Left ventricle myocardium inferior (tissue), 1 donor: ENCODE measurements at places on chromosomes 16 and 17. TPM values are rescaled to one million over a fixed set of nuclear protein-coding genes. Genes with fewer than 3 reads are reported as not detected.

GRCh38 chr17:73309727-73310596, 1.8 kb downstream of the CDC42EP4 start:
- H3K4me3 ChIP-seq = peak overlapping the region; percentile 81
- H3K4me1 ChIP-seq = peaks cover 74% of the 10 kb centered on the region
- DNase-seq = no peak
- peak overlapping the region; percentile 98 for H3K27ac ChIP-seq
- no peaks in the 10 kb centered on the region for H3K27me3 ChIP-seq

- no peaks in the 10 kb centered on the region for H3K27me3 ChIP-seq
- peaks cover 92% of the 10 kb centered on the region for H3K36me3 ChIP-seq
- H3K4me1 ChIP-seq = peaks cover 19% of the 10 kb centered on the region
These were observed 49.1 kb downstream of the STAT5A start for GRCh38 chr17:42337442-42337841.

Gene USP43
- total RNA-seq = 0.08 TPM

DNA sequence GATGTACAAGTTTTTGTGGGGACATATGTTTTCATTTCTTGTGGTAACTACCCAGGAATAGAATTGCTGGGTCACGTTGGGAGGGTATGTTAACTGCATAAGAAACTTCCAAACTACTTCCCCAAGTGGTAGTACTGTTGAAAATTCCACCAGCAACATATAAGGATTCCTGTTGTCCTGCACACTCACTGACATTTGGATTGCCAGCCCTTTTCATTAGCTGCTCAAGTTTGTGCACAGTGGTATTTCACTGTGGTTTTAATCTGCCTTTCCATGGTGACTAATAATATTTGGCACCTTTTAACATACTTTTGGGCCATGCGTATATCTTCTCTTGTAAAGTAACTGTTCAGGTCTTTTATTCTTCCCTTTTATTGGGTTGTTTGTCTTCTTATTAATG, 103.3 kb downstream of the GNAO1 start:
- DNase-seq = no peak
- H3K27me3 ChIP-seq = no peaks in the 10 kb centered on the region
- peaks cover 61% of the 10 kb centered on the region for H3K4me1 ChIP-seq
- H3K36me3 ChIP-seq = no peaks in the 10 kb centered on the region
- peak overlapping the region; percentile 73 for H3K27ac ChIP-seq
- no peak overlapping the region for H3K4me3 ChIP-seq

Gene CLDN9
- total RNA-seq = 1.2 TPM

DNA sequence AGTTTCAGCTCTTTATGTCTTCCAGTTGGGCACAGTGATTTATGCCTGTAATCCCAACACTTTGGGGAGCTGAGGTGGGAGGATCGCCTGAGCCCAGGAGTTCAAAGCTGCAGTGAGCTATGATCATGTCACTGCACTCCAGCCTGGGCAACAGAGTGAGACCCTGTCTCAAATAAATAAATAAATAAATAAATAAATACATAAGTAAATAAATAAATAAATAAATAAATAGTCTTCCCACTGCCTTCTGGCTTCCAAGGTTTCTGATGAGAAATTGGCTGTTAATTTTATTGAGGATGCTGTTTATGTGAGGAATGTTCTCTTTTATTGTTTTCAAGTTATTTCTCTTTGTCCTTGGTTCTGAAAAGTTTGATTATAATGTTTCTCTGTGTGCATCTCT, 1507.6 kb upstream of the GOT2 start:
- H3K27me3 ChIP-seq = no peaks in the 10 kb centered on the region
- no peaks in the 10 kb centered on the region for H3K4me1 ChIP-seq
- H3K4me3 ChIP-seq = no peak overlapping the region

GRCh38 chr16:28491230-28491969, 474 bp downstream of the CLN3 start:
- peak; percentile 38 for DNase-seq
- peak overlapping the region; percentile 95 for H3K27ac ChIP-seq
- H3K27me3 ChIP-seq = no peaks in the 10 kb centered on the region

Gene ALOX12
- total RNA-seq = not detected

DNA sequence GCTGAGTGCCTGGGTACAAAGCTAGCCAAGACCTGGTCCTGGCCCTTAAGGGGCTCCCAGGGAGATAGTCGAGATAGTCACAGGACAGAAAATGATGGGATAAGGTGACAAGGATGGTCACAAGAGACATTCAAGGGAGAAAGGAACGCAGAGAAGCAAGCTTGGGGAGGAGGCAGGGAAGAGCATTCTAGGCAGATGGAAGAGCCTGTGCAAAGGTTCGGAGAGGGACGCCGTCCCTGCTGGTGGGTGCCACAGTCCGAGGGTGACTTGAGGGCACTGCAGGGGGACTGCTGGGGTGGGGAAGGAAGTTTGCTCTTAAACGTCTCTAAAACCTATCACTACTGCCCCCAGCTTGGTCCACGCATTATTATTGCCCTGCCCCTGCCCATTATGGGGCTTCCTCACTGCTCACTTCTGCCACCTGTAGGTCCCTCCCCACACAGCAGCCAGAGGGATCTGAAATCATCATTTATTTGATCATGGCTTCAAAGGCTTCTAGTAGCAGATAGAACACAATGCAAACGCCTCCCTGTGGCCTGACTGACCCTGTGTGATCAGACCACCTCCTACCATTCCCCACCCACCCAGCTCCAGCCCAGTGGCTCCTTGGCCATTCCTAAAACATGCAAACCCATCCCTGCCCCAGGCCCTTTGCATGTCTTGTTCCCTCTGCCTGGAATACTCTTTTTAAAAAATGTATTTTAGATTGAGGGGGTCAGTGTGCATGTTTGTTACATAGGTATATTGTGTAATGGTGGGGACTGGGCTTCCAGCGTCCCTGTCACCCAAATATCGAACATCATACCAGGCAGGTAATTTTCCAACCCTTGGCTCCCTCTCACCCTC, 60.3 kb downstream of the RMI2 start:
- no peaks in the 10 kb centered on the region for H3K36me3 ChIP-seq
- DNase-seq = no peak
- no peak overlapping the region for H3K27ac ChIP-seq
- H3K4me3 ChIP-seq = no peak overlapping the region

GRCh38 chr17:76261421-76262215, 3.5 kb upstream of the UBALD2 start:
- peaks cover 42% of the 10 kb centered on the region for H3K4me1 ChIP-seq
- no peak for DNase-seq
- no peaks in the 10 kb centered on the region for H3K27me3 ChIP-seq
- no peaks in the 10 kb centered on the region for H3K36me3 ChIP-seq
- H3K4me3 ChIP-seq = no peak overlapping the region

DNA sequence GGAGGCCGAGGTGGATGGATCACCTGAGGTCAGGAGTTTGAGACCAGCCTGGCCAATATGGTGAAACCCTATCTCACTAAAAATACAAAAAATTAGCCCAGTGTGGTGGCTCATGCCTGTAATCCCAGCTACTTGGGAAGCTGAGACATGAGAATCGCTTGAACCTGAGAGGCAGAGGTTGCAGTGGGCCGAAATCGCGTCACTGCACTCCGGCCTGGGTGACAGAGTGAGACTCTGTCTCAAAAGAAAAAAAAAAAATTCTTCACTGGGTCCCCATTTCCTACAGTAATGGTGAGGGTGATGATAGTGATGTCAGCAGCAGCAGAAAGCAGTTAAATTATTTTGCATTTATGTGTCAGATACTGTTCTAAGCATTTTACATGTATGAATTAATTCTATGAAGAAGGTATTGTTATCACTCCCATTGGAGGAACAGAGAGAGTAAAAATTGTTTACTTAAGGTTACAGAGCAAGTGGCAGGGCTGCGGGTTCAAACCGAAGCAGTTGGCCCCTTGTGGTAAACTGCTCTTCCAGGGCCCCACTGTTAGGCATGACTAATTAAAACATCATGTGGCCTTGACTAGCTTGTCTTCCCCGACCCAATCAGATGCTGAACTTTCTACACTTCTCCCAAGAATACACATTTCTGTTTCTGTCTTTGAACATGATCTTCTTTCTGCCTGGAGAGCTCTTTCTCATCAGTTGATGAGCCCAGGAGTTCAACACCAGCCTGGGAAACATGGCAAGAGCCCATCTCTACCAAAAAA, 45.8 kb downstream of the STAT3 start:
- DNase-seq = no peak
- H3K4me1 ChIP-seq = peaks cover 42% of the 10 kb centered on the region
- H3K36me3 ChIP-seq = peaks cover 85% of the 10 kb centered on the region
- peak overlapping the region; percentile 54 for H3K27ac ChIP-seq

DNA sequence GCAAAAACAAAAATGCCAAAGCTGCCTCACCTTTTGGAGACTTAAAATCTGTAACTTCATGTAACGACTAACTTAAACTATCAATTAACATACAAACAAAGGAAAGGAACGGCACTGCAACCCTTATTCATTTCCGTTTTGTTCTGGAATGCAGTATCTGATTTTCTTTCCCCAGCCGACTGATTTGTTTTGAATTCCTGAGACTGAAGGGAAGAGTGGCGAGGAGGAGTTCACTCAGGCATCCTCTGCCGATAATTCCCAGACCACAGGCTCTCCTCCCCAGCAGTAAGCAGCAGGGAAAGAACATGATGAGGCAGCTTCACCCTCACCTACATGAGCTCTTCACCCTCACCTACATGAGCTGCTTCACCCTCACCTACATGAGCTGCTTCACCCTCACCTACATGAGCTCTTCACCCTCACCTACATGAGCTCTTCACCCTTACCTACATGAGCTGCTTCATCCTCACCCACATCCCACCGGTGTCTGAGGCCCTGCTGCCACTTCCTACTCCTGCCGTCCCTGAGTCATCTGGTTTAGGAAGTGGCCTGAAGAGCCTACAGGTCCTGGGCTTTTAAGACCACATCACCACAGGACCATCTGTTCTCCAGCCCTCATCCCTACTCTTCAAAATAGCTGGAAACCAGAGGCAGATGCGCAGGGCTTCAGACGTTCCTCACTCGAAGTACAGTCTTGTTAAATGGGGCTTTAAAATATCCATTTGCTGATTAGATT, 168.0 kb upstream of the RPH3AL start:
- DNase-seq = no peak
- peaks cover 34% of the 10 kb centered on the region for H3K36me3 ChIP-seq
- H3K4me3 ChIP-seq = no peak overlapping the region

DNA sequence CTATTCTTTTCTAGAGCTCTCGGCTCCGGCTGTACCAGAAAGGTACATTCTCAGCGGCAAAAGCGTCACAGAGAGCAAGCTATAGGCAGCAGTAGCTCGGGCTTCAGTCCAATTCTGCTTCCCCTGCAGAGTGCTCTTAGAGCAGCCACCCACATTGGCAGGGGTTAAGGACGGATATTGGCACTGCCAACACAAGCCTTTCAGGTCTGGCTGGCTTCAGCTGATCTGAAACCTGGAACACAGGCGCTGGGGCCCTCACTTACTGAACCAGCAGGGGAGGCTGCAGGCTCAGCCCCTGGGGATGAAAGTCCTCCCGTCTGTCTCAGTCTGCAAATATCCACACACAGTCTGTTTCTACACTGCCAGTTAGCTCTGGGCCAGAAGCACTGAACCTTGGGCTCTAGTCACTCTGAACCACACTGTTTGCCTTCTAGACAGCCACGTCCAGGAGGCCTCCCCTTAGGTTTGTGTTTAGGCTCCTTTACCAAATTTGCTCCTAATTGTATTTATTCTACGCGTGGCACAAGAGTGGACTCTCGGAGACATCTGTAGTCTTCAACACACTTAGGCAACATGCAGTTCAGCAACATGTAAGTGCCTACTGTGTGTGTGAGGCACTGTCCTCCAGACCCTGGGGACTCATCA, 40.1 kb downstream of the HIC1 start:
- peaks cover 59% of the 10 kb centered on the region for H3K4me1 ChIP-seq
- peak overlapping the region; percentile 7 for H3K4me3 ChIP-seq
- H3K27me3 ChIP-seq = no peaks in the 10 kb centered on the region
- peak; percentile 75 for DNase-seq

DNA sequence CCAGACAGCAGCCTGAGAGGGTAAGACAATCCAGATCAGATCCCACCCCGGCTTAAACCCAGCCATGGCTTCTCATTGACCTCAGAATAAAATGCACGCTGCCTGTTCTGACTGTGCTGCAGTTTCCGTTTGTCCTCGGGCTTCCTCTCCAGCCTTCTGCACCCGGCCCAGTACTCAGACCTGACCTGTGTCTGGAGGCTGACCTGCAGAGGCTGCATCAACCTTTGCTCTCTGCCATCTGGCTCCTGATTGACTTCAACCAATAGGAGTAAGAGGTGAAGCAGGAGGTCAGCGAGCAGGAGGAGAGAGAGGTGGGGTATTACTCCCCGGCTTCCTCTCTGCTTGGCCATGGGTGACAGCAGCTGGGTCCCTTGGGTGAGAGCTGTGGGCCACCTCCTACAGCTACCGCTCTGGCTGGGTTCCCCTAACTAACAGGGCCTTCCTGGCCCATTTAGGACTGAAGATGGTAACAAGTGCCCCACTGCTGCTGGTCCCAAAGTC, 46.7 kb downstream of the C16orf82 start:
- H3K27me3 ChIP-seq = peaks cover 58% of the 10 kb centered on the region
- H3K36me3 ChIP-seq = no peaks in the 10 kb centered on the region
- no peak overlapping the region for H3K27ac ChIP-seq
- H3K4me1 ChIP-seq = peaks cover 12% of the 10 kb centered on the region
- no peak overlapping the region for H3K4me3 ChIP-seq
- DNase-seq = no peak

Gene EVPLL
- not detected for total RNA-seq

GRCh38 chr17:16513873-16514272, 21.9 kb upstream of the LRRC75A start:
- no peak overlapping the region for H3K27ac ChIP-seq
- no peak for DNase-seq
- H3K4me1 ChIP-seq = peaks cover 12% of the 10 kb centered on the region

- H3K27ac ChIP-seq = peak overlapping the region; percentile 91
- no peak for DNase-seq
- no peaks in the 10 kb centered on the region for H3K27me3 ChIP-seq
- peaks cover 20% of the 10 kb centered on the region for H3K36me3 ChIP-seq
- H3K4me3 ChIP-seq = peak overlapping the region; percentile 84
- H3K4me1 ChIP-seq = peaks cover 26% of the 10 kb centered on the region
These were observed 1.2 kb downstream of the GRN start for GRCh38 chr17:44346064-44346844.

GRCh38 chr16:11896486-11897176, 19.1 kb downstream of the GSPT1 start:
- DNase-seq = no peak
- H3K27ac ChIP-seq = no peak overlapping the region
- peaks cover 40% of the 10 kb centered on the region for H3K36me3 ChIP-seq
- peaks cover 26% of the 10 kb centered on the region for H3K4me1 ChIP-seq
- H3K4me3 ChIP-seq = no peak overlapping the region

- DNase-seq = no peak
- peaks cover 52% of the 10 kb centered on the region for H3K36me3 ChIP-seq
- H3K27ac ChIP-seq = peak overlapping the region; percentile 36
- no peaks in the 10 kb centered on the region for H3K27me3 ChIP-seq
These were observed 13.5 kb downstream of the TBCD start for GRCh38 chr17:82765371-82765770.

Gene NPW
- total RNA-seq = not detected

GRCh38 chr17:65918500-65918899, 273.4 kb downstream of the CEP112 start:
- H3K4me3 ChIP-seq = no peak overlapping the region
- no peaks in the 10 kb centered on the region for H3K36me3 ChIP-seq
- H3K27me3 ChIP-seq = no peaks in the 10 kb centered on the region
- peak overlapping the region; percentile 23 for H3K27ac ChIP-seq
- H3K4me1 ChIP-seq = peaks cover 27% of the 10 kb centered on the region
- DNase-seq = no peak

Gene GGT6
- not detected for total RNA-seq
